ENCODE measurements at places on chromosomes 12 and 14. TPM values are rescaled to one million over a fixed set of nuclear protein-coding genes. Genes with fewer than 3 reads are reported as not detected.

GRCh38 chr14:53226553-53226952 is 73.4 kb upstream of the DDHD1 start:
- H3K4me3 ChIP-seq: no peak overlapping the region
- no peaks in the 10 kb centered on the region for H3K4me1 ChIP-seq
- no peaks in the 10 kb centered on the region for H3K27me3 ChIP-seq
- no peak for DNase-seq

- H3K36me3 ChIP-seq: no peaks in the 10 kb centered on the region
- H3K4me3 ChIP-seq: no peak overlapping the region
- H3K27ac ChIP-seq: no peak overlapping the region
- no peaks in the 10 kb centered on the region for H3K27me3 ChIP-seq
- DNase-seq: no peak
Observed at GRCh38 chr14:98345161-98345560, 926.8 kb downstream of the BCL11B start.

GRCh38 chr12:8697476-8698131 is at the start of gene RIMKLB:
Gene RIMKLB, plus strand, starts transcription at chr12:8697991. Its CDS starts 15,876 bp downstream, at chr12:8713867.
- no peaks in the 10 kb centered on the region for H3K27me3 ChIP-seq
- no peaks in the 10 kb centered on the region for H3K36me3 ChIP-seq
- peaks cover 3% of the 10 kb centered on the region for H3K4me1 ChIP-seq
- H3K27ac ChIP-seq: peak within 1 kb of the TSS; percentile 94
- peak within 1 kb of the TSS; percentile 81 for H3K4me3 ChIP-seq

DNA sequence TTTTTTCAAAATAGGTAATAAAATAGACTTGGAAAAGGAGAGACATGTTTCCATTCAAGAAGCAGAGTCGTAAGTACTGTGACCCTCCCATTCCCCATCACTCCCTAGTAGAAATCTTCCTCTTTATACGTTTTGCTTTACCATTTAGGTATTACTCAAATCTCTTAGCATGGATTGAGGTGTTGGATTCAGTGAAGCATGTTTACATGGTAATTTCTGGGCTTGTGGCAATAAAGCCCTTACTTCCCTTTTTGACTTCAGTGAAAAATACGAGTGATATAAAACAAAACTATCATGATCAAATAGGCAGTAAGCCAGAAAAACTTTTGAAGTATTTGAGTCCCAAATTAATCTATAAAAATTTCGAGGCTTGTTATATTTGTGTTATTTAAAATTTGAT is 27.4 kb downstream of the RAB21 start:
- no peaks in the 10 kb centered on the region for H3K36me3 ChIP-seq
- no peaks in the 10 kb centered on the region for H3K4me1 ChIP-seq
- no peaks in the 10 kb centered on the region for H3K27me3 ChIP-seq
- no peak overlapping the region for H3K27ac ChIP-seq
- DNase-seq: no peak

GRCh38 chr14:28301179-28301578 is 465.4 kb upstream of the FOXG1 start:
- H3K4me1 ChIP-seq: no peaks in the 10 kb centered on the region
- no peaks in the 10 kb centered on the region for H3K36me3 ChIP-seq
- DNase-seq: no peak
- H3K4me3 ChIP-seq: no peak overlapping the region

DNA sequence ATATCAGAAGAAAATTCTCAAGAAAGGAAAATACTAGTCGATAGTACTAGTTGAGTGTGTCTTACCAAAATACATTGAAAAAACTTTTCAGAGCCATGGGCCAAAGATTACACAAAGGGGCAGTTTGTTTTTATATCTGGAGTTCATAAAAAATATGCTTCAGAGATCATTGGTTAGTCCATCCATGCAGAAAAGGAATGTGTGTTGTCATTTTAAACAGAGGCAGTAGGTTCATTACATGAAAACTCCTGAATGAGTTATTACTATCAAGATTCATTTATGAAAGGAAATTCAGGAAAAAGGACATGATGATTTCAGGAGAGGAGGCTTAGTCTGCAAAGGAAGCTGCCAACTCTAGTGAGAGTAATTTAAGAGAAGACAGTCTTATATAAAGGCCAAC is 354.8 kb downstream of the AEBP2 start:
- H3K4me3 ChIP-seq: no peak overlapping the region
- H3K4me1 ChIP-seq: no peaks in the 10 kb centered on the region
- no peak for DNase-seq
- no peaks in the 10 kb centered on the region for H3K36me3 ChIP-seq
- H3K27ac ChIP-seq: no peak overlapping the region
- no peaks in the 10 kb centered on the region for H3K27me3 ChIP-seq

DNA sequence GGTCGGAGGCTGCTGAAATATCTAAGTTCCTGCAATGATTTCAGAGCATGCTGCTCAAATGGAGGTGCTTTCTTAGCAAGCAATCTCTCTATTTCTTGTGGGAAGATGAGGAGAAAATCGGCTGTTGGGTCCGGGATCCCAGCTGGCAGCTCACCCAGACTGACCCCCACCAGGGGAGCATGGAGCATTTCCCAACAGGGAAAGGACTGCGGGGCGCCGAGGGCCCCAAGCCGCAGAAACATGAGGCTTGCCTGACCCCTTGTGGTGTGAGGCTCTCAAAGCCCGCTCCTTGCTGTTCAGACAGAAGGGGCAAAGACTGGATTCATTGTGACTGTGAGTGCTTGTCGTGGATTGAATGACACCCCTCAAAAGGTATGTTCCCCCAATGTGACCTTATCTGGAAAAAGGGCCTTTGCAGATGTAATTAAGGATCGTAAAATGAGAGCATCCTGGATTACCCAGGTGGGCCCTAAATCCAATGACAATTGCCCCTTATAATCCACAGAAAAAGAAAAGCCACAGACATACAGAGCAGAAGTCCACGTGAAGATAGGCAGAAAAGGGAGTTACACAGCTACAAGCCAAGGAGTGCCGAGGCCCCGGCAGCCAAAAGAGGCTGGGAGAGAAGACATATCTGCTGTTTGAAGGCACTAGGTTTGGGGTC is 116.3 kb upstream of the VASH1 start:
- DNase-seq: no peak
- H3K27me3 ChIP-seq: no peaks in the 10 kb centered on the region
- H3K4me1 ChIP-seq: no peaks in the 10 kb centered on the region
- H3K36me3 ChIP-seq: no peaks in the 10 kb centered on the region
- no peak overlapping the region for H3K27ac ChIP-seq

DNA sequence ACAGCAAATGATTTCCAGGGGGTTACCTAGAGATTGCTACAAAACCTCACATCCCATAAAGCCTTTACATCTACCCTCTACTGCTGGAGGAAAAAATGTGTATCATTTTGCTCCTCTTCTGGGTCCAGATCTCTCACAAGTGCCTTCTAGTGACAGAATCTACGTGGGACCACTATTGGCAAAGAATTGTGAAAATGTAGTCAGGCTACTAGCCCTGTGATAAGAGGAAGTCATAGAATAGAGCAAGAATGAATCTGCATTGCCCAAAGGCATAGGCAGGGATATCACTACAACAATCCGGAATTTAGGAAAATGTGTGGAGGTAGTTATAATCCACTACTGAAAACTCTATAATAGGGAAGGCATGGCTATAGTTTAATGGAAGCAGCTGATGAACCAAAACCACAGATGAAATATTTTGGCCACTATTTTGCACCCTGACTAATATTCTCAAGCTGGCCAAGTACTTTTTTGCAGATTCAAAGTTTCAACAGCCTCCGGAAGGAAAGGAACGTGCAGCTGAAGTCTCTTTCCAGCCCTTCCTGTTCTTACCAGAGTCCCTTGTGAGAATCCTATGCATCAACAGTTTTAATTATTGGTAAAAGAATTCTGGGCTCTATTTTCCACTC is 176.8 kb downstream of the PHLDA1 start:
- no peak overlapping the region for H3K4me3 ChIP-seq
- DNase-seq: no peak
- no peak overlapping the region for H3K27ac ChIP-seq
- no peaks in the 10 kb centered on the region for H3K27me3 ChIP-seq

DNA sequence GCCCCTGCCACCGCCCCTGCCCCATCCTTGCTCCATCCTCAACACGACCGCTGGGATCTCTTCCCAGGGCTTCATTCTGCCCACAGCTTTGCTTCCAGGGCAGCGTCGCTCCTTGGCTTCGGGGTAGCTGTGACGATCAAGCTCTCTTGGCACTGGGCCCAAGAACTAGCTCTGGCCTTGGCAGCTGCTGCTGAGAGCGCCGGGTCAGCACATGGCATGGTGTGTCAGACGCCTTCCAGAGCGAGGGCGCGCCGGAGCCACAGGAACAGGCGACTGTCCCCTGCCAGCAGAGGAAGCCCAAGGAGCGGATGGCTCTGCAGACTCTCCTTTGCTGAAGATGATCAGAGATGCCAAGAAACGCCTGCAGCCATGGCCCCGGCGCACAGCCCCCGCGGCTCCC is 15.9 kb downstream of the RAB35 start:
- no peaks in the 10 kb centered on the region for H3K27me3 ChIP-seq
- peak overlapping the region; percentile 74 for H3K27ac ChIP-seq
- peaks cover 24% of the 10 kb centered on the region for H3K4me1 ChIP-seq
- no peaks in the 10 kb centered on the region for H3K36me3 ChIP-seq
- peak; percentile 71 for DNase-seq

GRCh38 chr12:55780685-55781084 is 36.8 kb downstream of the SARNP start:
- no peaks in the 10 kb centered on the region for H3K27me3 ChIP-seq
- H3K4me1 ChIP-seq: no peaks in the 10 kb centered on the region
- DNase-seq: no peak
- H3K4me3 ChIP-seq: no peak overlapping the region

DNA sequence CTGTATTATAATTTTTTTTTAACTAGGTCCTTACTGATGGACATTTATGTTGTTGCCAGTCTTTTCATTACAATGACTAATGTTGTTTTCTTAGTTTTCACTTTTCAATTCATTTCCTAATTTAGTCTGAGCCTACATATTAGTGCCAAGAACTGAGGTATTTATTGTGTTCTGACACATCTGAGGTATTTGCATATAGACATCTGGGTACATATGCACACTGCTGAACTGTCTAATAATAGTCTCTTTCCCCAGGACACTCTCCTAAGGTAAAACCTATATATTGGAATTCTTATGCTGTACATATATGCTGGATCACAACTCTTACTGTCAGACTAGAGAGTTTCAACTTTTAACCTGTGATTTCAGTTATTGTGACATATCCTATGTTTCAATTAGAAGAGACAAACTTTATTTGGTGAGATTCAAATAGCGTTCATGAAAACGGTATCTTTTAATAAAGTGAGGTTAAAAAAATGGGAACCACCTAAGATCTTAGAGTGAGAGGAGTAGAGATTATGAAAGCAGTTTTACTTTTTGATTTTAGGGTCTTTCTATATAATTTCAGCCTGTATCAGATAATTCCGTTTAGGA is 263.2 kb downstream of the RAD51B start:
- no peaks in the 10 kb centered on the region for H3K36me3 ChIP-seq
- H3K4me3 ChIP-seq: no peak overlapping the region

GRCh38 chr12:50711121-50711520 is 52.8 kb upstream of the ATF1 start:
- no peaks in the 10 kb centered on the region for H3K27me3 ChIP-seq
- no peaks in the 10 kb centered on the region for H3K36me3 ChIP-seq
- no peak overlapping the region for H3K27ac ChIP-seq
- no peaks in the 10 kb centered on the region for H3K4me1 ChIP-seq
- H3K4me3 ChIP-seq: no peak overlapping the region

- H3K27me3 ChIP-seq: no peaks in the 10 kb centered on the region
- H3K36me3 ChIP-seq: no peaks in the 10 kb centered on the region
- H3K4me3 ChIP-seq: no peak overlapping the region
- DNase-seq: no peak
- no peaks in the 10 kb centered on the region for H3K4me1 ChIP-seq
- H3K27ac ChIP-seq: no peak overlapping the region
Observed at GRCh38 chr14:36675581-36675980, 13.9 kb downstream of the PAX9 start.

DNA sequence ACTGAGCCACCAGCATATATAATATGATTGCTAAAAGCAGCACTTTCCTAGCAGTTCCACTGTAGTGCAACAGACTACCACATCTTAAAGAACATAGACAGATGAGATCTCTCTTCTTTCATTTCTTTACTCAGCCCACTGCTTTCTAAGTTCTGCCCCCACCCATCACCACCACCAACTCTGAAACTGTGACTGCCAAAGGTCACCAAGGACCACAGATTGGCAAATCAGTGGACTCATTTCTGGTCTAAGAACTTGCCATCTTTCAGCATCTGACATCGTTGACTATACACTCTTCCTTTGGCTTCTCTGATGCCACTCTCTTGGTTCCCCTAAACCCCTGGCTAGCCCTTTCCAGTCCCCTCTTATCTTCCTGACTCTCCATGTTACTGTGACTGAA is 38.4 kb downstream of the IFNG start:
- DNase-seq: no peak
- no peaks in the 10 kb centered on the region for H3K4me1 ChIP-seq
- H3K4me3 ChIP-seq: no peak overlapping the region
- H3K27me3 ChIP-seq: no peaks in the 10 kb centered on the region
- no peaks in the 10 kb centered on the region for H3K36me3 ChIP-seq

DNA sequence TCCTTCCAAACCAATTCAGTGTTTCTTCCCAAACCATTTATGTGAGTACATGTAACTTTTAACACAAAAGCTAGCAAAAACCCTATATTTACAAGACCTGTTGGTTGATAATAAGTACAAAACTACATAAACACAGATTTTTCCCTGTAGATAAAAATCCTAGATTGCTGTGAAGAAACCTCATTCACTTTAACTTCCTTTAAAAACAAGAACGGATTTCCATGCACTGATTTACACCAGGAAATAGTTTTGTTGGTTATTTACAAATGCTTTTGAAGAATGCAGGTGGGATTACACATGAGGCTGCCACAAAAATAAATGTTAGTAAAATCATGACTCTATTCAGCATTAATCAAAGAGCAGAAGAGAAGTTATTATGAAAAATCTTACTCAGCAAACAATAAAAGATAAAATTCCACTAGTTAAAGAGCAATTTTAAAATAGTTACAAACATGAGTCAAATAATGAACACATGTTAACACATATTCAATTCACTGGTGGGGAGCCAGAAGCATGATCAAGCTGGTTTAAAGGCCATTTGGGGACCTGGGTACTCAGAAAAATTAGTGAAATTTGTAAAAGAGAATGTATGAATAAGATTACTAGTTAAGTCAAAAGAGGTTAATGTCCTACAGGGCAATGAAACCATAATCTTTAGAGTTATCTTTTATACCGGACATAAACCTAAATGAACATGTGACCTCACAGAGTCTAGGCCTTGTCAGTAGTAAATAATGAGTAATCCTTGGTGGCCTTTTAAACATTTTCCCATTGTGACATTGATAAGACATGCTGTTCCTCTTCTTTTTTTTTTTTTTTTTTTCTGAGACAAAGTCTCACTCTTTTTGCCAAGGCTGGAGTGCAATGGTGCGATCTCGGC is 79.9 kb downstream of the PHLDA1 start:
- H3K4me3 ChIP-seq: no peak overlapping the region
- H3K4me1 ChIP-seq: peaks cover 9% of the 10 kb centered on the region
- no peak for DNase-seq
- H3K27ac ChIP-seq: no peak overlapping the region
- no peaks in the 10 kb centered on the region for H3K36me3 ChIP-seq

ETNK1 gene
- total RNA-seq: 35.6 TPM

C14orf93 gene
- total RNA-seq: 11.8 TPM

HSP90B1 gene
- total RNA-seq: 442 TPM

HRK gene
- 0.20 TPM for total RNA-seq

SOAT2 gene
- not detected for total RNA-seq
